ENCODE measurements at places on chromosomes 4 and X. TPM values are rescaled to one million over a fixed set of nuclear protein-coding genes. Genes with fewer than 3 reads are reported as not detected.

DNA sequence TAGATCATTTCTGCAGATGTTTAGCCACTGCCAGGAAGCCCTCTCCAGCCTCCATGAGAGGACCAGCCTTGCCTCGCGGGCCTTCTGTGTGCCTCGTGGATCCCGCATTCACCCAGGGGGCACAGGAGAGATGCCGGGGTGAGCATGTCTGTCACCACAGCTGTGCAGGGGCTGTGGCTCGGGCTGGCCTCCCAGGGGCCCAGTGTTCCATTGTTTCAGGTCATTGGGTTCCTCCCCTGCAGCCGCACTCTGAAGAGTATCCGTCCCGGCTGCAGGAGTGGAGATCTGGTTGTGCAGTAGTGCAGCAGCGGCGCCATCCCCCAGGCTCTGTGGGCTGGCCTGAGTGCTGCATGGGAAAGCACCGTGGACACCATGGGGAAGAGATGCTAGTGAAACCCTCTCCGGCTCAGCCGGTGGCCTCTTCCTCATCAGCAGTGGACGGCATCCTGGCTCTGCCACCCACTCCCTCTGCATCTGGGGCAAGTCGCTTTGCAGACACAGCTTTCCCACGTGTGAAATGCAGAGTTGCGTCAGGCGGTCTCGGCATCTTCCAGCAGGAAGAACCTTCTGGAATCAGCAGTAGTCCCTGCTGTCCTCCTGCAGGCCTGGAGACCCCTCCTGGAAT lies 29.1 kb downstream of the TBC1D14 start:
- no peak for DNase-seq

The TBC1D14 gene
- 37.0 TPM for total RNA-seq

- DNase-seq = no peak
Measured at GRCh38 chrX:131330735-131331134, 41.6 kb upstream of the IGSF1 start.

- no peak for DNase-seq
Measured at GRCh38 chr4:74320559-74321118, 12.4 kb downstream of the EPGN start.

GRCh38 chr4:182967403-182967802 lies 50.2 kb upstream of the DCTD start:
- DNase-seq = no peak

- DNase-seq = no peak
Measured at GRCh38 chrX:67734111-67734753, 190.4 kb downstream of the AR start.

The CD38 gene
- total RNA-seq = 2.1 TPM

GRCh38 chr4:169179609-169180521 lies 90.9 kb downstream of the SH3RF1 start:
- no peak for DNase-seq

- no peak for DNase-seq
Measured at GRCh38 chr4:40763228-40763716, 13.5 kb downstream of the NSUN7 start.

The NPNT gene
- 68.9 TPM for total RNA-seq

DNA sequence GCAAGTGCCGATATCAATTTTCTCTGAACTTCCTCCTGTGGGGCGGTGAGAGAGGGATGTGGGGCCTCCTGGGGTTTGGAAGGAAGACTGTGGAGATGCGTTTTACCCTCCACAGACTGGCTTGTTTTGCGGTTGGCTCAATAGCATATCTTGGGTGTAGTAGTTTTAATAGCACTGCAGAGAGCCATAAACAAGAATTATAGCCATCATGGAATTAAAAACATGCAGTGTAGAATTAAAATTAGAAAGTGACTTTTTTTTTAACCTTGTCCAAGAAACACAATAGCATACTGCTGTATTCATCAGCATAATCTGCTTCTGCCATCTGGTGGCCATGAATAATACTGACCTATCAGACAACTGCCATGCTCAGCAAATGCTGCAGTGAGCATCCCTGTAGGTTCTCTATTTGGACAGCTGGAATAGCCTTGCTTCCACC lies 47.3 kb upstream of the SCML1 start:
- DNase-seq = no peak

The PFKFB1 gene
- 0.33 TPM for total RNA-seq

The ZNF157 gene
- 0.19 TPM for total RNA-seq

The PLXNA3 gene
- 2.2 TPM for total RNA-seq

The PCDH7 gene
- total RNA-seq = 293 TPM

The PAGE2B gene
- not detected for total RNA-seq

DNA sequence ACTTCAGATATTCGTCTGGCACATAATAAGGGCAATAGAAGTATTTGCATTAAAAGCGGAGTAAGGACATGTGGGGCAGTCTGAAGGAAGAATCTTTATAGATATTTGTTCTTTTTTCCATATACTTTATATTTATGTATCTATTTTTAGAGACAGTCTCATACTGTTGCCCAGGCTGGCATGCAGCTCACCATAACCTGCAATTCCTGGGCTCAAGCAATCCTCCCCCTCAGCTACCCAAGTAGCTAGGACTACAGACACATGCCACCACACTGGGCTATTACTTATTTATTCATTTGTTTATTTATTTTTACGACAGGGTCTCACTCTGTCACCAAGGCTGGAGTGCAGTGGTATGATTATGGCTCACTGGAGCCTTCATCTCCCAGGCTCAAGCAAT lies 16.7 kb upstream of the MRPL1 start:
- no peak for DNase-seq

The F8A3 gene
- total RNA-seq = 25.3 TPM

DNA sequence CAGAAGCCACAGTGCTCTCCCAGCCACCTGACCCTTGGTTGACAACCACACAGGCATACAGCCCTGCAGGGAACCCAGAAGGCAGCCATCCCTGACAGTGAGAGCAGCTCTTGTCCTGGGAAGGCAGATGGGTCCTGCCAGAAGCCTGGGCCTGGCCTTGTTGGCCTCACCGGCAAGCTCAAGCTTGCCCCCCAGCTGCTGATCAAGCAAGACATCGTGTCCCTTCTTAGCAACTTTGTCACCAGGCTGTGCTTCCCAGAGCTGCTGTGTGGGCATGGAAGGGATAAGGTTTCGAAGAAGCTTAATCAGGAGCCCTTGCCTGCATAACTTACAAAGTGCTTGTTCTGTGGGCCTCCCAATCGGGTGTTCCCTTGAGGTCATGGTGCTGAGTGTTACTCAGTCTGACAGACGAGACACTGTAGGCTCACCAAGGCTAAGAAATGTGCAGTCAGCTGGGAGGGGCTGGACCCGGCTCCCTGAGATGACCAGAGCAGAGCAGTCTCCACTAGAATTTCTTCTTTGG lies 6.8 kb upstream of the ABLIM2 start:
- no peak for DNase-seq

DNA sequence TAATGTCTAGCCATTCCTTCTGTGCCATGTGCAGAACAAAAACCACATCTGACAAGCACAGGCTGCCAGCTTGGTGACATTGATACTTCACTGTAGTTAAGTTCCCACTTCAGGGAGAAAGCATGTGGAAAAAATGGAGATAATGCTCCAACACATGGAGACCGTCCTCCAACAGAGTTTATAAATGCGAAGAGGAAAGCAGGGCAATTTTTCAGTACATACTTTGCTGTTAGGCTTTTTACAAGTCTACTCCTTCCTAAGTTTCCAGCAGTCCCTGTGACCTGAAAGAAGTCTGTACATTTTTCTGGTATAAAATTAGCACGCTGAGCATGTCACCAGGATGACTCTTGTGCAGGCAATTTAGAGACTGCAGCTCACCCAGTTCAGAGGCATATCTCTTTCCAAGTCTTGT lies 766.9 kb upstream of the IGFBP7 start:
- DNase-seq = no peak

The ARHGAP6 gene
- total RNA-seq = 25.2 TPM

The ZFP92 gene
- total RNA-seq = 2.8 TPM

GRCh38 chr4:121280425-121280824 lies 100.4 kb downstream of the QRFPR start:
- DNase-seq = no peak

The TMEM31 gene
- total RNA-seq = not detected

The ZFP42 gene
- not detected for total RNA-seq

DNA sequence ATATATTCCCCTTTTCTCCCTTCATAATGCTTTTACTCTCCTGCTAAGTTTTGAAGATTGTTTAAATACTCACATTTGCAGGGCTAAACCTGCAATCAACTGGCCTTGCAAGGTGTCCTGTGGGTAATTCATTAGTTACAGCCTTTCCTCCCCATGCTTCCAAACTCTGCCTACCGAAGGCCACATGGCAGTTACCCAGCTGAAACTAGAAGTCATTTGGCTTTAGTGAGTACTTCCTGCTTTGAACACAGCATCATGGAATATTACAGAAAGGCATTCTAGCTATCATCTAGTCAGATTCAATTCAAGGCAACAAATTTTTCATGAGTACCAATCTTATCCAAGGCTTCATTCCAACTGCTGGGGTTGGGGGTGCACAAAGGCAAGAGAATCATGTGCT lies 55.6 kb downstream of the SRPX start:
- DNase-seq = no peak

GRCh38 chr4:15836362-15836761 lies 58.2 kb downstream of the CD38 start:
- no peak for DNase-seq

The DOCK11 gene
- 62.0 TPM for total RNA-seq

The SLC34A2 gene
- total RNA-seq = 1.7 TPM

DNA sequence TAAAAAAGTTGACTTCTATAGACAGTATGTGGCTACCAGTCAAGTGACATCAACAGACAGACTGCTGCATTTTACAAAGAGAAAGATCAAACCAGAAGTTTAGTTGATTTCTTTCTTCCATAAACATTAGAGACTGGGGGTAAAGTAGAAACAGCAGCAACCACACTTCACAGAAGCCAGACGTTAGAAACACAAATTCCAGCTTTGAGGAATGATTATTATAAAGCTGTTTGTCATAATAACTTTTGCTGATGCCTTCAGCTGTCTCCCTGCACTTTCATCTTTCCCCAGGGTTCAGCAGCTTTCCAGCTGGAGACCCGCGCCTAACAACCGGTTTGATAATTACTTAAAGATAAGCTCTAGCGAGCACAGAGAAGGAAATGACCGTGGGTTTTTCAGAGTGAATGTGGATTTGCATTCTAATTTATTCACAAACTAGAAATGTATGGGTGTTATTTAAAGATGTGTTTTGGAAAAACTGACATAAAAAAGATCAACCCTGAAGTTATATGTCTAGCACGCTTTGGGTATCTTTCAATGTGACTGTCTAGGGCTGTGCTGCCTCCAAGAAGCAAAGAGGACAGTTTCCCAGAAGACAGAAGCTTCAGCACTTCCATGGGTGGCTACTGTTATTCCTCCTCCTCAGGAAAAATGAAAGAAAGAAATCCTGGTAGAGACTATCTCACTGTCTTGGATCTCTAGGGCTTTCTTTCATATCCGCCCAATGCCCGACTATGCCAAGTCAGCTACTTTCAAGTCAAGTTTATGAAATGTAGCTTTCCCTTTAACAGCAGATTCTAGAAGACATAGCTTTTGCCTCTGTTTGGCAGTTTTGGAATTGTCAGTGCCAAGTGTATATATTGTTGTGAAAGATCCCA lies 15.0 kb upstream of the ENAM start:
- no peak for DNase-seq

The TBC1D19 gene
- 9.9 TPM for total RNA-seq

DNA sequence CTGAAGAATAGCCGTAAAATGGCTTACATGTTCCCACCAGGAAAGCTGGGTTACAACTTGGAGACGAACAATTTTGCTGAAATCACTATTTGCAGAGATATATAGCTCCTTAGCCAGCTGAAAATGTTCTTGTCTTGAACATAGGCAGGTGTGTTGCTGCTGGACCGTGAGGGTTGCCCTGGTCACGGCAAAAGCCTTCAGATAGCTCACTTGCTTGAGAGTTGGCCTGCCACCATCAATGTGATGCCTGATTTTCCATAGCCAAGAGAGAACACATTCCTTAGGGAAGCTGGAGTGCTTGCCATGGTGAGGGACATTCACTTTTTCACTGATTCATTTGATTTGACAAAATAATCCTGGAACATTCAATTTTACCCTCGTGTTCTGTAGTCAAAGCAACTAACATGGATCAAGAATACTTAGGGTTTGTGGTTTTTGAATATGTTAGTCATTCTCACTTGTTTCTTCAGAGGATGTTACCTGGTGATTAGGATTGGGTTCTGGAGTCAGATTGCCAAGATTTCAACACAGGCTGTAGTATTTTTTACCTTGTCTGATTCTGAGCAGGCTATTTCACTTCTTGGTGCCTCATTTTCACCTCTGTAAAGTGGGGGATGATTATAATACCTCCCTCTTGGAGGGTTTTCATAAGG lies 536.9 kb downstream of the RAPGEF2 start:
- no peak for DNase-seq

The CNGA1 gene
- 0.33 TPM for total RNA-seq

The TXK gene
- total RNA-seq = 1.2 TPM

The KIAA1210 gene
- not detected for total RNA-seq

DNA sequence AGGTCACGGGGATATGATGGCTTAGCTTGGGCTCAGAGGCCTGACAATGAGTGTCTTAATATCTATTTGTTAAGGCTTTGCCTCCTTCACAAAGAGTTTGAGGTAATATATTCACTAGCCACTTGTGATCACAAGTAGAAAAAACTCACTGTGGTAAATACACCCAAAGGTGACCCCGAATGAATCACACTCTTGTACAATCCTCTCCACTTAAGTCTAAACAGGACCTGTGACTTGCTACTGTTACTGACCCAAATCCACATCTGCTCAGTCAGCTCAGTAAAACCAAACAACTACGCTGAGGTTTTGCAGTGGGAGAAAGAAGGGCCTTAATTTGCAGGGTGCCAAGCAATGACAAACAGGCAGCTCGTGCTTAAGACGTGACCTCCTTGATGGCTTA lies 223.8 kb upstream of the MAGEC2 start:
- no peak for DNase-seq

DNA sequence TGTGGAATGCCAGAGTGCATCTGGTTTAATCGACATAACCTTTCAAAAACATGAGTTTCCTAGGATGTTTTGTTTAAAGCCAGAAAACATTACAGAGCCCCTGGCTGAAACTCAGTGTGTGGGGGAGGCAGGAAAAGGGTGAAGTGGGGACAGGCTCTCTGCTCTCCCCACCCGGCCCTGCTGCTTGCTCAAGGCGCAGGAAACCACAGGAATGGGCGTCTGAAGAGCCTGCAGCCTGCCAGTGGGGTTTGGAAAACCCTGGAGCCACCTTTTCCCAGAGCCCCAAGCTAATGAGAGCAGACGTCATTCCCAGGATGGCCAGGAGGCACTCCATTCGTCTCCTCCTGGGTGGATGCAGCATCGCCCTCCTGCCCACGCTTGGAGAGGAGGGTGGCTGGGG lies 240.6 kb downstream of the AFAP1 start:
- DNase-seq = no peak

The SPANXN1 gene
- total RNA-seq = not detected

DNA sequence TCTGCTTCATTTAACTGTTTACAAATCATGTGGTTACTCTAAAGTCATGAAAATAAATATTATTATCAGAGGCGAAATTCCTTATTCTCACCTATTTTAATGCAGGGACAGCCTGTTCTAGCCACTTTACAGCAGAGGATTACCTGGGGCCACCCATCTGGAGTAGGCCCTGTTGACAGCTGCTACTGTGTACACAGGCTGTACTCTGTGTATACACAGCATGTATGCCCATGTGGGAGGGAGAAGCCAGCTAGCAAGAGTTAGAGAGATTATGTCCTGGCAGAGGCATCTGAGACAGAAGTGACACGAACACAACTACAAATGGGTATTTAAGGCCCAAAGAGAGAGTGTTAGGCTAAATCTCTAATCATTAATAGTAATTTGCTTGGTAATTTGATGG lies 62.1 kb downstream of the GPRIN3 start:
- no peak for DNase-seq
